ENCODE measurements at places on chromosomes 3 and 15. TPM values are rescaled to one million over a fixed set of nuclear protein-coding genes. Genes with fewer than 3 reads are reported as not detected.

The SCAANT1 gene
- total RNA-seq = not detected

The ACAN gene
- total RNA-seq = not detected

DNA sequence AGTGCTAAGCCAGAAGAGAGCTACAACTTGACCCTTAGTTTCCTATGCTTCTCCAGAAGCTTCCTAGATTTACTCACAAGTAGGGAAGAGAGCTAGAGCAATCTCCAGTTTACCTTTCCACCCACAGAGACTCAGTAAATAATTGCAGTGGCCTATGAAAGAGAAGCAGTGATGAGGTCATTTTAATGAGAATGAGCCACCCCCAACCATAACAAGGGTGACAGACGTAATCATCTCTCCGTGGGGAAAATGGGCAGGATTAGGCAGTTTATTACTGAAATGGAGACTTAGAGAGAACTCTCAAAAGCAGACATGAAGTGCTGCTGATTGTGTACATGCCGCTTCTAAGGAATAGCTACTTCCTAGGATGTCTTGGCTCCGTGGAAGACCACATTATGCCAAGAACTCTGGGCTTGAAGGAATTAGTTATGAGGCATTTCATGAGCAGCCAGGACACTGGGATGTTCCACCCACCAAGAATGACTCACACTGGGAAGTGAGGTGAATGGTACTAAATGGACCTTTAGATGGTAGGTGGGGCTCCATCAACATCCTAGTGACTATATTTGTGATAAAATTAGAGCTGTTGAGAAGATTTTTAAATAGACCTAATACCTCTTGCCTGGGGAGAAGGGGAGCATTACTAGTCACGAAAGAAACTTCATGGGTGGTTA, 160.9 kb downstream of the EDEM1 start:
- no peak for DNase-seq

The GNAT1 gene
- not detected for total RNA-seq

The SOX2 gene
- total RNA-seq = 11.3 TPM

The DLL4 gene
- total RNA-seq = not detected

- DNase-seq = no peak
These were observed 51.3 kb downstream of the SMAD3 start for GRCh38 chr15:67116742-67117141.

GRCh38 chr15:61654918-61655317, 405.3 kb downstream of the VPS13C start:
- DNase-seq = no peak

The NCEH1 gene
- 7.8 TPM for total RNA-seq

DNA sequence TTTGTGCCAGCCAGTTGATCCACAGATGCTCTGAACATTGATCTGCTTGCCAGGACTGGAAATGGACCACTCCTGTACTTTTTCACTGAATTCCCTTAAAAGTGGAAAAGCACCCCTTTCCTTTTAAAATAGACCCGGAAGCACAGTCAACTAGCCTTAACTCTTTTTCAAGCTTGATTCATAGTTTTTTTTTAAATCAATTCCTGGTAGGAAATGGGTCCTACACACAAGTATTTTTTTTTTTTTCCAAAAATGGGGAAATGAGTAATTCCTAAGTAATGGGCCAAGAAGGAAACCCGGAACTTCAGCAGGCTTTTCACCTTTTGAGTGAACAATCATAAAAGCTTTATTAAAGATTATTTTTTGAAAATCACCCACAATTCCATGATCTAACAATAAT, 234.4 kb upstream of the ADAMTS9 start:
- no peak for DNase-seq

The CTXN2 gene
- total RNA-seq = 0.35 TPM

Data from OCI-LY7 (cell line).